NCI-H446 treated with DMSO at 0.1 percent for 48 hours (cell line): ENCODE measurements at places on chromosomes 3 and 15.

DNA sequence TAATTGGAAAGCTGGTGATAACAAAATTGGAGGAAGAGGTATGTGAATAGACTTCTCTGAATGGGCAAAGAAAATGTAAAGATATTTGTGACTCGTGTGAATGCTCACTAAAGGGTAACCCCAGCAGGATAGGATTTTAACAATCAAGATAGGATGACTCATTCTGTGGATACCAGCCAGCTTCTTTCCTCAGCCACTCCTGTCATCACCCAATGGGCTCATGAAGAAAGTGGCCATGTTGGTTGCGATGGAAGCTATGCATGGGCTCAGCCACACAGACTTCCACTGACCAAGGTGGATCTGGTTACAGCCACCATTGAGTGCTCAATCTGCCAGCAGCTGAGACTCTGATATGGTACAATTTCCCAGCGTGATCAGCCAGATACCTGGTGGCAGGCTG is 40.9 kb downstream of the STRIT1 start:
- DNase-seq: no peak

DNA sequence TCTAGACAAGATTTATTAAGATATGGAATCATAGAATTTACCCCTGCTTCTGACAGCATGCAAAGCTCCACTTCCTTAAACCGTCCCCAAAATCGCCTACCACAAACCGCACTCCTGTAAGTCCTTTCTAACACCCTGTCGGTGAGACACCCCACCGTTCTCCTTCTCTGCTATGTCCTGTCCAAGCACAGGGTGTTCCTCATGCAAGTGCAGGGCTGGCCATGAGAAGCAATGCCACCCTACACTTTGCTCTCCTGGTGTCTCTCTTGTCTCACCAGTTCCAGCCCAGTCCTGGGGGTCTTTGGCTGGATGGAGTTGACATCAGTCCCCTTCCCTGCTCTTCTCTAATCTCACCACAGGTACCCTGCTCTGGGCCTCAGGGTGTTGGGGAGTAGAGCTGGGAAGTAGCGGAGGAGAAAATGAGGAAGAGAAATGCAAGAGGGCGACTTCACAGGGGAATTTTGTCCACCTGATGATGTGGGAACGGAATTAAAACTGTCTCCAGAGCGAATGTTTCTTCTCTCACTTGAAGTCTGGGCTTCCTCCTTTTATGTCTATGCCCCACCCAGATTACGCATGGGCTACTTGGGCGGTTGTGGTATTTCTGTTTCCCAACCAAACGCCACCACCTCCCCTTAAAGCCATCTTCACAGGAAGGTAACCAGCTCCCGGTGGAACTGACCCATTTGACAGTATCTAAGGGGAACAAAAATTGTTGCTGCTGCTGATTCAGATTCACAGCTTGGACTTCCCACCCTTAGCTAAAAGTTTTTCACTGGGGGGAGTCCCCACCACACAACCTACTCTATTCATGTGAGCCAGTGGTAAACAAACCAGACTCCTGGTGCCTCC is 49.9 kb downstream of the CASR start:
- DNase-seq: no peak

- no peak for DNase-seq
Measured at GRCh38 chr15:89646416-89647141, 8.7 kb downstream of the KIF7 start.

- no peak for DNase-seq
Measured at GRCh38 chr3:28677581-28677980, 329.0 kb upstream of the AZI2 start.

DNA sequence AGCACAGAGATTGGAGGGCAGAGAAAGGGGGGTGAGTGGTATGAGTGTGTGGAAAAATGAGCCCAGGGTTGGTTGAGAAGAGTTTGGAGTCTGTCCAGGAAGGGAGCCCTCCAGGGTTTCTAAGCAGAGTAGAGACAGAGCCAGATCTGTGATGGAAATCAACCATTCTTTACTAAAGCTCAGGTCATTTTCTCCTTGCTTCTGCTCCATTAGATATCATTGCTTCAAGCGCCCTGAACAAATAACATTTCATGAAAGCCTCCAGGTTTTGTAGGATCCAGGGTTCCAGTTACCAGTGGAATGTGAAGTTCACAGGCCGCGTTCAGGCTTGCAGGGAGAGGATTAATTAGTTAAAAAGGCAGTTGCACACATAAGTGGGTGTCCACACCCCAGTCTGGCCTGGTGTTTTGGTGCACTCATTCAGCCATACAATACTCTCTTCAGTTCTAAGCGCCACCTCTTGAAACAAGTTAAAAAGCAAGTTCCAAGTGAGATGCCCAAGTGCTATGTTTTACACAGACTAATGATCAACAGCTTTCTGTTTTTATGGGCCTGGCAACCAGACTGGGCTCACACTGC is 16.4 kb upstream of the BOC start:
- DNase-seq: peak; percentile 98

DNA sequence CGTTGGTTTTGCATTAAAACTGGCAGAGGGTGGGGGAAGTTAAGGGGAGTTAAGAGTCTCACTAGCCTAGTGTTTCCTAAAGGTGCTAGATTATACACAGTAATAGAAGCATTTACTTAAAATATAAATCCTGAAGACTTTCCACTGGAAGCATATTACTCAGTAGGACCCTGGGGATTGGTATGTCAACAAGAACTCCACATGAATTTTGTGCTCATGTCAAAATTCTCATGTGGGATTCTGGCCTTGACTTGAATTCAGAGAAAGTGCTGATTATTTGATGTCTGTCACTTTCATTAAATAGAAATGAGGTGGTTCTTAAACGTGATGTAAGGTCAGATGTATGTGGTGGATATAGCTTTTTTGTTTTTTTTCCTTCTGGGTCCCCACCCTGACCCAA is 997.2 kb downstream of the TUSC7 start:
- no peak for DNase-seq

DNA sequence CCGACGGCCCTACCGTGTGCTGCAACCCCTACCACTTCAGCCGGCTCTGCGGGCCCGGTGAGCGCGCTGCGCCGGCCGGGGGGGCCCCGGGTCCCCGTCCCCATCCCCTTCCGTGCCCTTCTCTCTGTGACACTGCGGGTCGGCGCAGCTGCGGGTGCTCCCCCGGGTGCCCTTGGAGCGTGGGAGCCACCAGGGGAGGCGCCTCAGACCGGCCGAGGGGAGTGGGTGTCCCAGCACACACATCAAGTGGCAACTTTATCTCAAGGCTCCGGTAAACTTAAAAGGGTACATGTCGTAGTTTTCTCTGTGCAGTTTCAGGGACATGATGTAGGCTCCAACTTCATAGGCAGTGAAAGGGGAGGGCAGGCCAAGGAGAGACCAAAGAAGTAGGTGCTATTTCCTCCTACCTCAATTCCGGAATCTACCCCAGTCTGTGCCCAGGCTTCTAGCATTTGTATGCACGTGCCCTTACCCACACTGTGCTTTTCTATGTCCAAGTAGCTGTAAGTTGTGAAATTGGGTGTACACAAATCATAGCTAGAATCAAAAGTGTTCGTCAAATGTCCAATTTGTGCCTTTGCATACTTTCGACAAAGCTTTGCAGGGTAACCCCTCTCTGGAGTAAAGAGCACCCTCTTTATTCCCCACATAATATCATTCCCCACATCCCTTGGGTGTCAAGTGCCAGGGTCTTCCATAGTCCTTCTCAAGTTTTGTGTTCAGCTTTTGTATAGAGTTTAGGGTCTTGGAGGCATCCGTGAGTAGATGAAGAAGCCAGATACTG is 2.2 kb downstream of the SMAD6 start:
- DNase-seq: no peak

GRCh38 chr3:196344663-196345062 is 6.5 kb upstream of the TM4SF19 start:
- DNase-seq: no peak

DNA sequence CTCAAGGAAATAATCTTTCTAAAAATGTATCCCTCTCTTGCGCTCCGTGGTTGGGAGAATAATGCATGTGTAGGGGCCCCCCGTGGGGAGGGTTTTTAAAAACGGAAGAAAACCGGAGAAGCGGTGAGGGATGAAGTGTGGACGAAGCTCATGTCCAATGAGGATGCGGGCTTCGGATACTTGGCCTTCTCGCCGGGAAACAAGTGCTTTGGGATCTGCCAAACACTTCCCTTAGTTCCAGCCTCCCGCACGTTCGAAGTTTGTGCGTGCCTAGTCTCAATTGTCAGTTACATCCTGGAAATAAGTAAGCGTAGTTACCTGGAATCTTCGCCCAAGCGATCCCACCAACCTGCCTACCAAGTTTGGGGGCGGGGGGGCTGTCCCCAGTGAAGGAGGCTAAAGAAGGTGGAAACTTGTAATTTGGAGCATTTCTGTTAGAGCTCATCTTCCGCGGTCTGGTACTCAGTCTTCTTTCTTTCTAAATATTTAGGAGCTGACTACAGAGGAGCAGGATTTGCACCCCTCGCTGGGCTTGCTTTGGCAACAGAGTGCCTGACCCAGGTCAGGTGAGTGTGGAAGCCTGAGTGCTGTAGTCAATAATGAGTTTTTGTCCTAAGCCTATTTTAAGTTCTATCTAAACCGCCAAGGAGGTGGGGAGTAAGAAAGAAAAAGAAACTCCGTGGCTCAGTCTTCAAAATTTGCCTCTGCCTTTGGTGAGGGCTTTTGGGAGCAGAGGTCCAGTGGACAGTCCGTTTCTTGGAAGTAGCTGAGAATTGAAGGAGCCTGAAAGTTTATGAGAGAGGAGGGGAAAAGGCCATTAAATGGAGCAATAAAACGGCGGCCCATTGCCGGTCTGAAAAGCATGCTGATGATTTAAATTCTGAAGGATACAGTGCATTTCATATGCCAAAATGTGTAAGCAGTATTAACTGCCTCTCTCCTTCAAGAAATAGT is 1.1 kb downstream of the ITPR1 start:
- no peak for DNase-seq

DNA sequence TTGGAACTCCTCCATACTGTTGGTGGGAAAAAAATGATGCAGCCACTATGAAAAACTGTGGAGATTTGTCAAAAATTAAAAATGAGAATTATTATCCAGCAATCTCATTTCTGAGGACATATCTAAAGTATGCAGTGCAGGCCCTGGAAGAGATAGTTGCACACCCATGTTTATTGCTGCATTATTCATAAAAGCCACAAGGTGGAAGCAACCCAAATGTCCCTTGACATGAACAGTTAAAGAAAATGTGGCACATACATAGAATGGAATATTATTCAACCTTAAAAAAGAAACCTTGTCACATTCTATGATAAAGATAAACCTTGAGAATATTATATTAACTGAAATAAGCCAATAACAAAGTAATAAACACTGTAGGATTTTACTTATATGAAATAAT is 80.9 kb upstream of the ARHGEF26 start:
- DNase-seq: no peak

- no peak for DNase-seq
Measured at GRCh38 chr3:114427285-114428043, 133.6 kb downstream of the TIGIT start.

GRCh38 chr15:60928970-60929369 is 300.1 kb downstream of the RORA start:
- no peak for DNase-seq

DNA sequence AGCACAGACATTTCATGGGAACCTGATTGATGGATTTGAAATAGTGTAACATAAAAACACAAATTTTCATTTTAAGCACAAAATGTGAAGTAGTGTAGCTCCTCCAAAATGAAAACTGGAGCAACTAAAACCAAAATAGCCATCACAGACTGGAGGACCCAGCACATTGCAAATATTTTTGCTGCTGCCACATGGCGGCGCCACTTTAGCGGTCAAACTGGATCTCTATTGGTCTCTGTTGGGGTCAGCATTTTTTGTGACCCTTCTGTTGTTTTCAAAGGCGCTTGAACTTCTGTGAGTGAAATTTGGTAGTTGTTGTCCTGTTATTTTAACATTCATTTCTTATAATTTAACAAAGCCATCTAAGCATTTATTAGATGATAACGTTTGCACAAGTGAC is 259.9 kb downstream of the IL20RB start:
- DNase-seq: no peak

DNA sequence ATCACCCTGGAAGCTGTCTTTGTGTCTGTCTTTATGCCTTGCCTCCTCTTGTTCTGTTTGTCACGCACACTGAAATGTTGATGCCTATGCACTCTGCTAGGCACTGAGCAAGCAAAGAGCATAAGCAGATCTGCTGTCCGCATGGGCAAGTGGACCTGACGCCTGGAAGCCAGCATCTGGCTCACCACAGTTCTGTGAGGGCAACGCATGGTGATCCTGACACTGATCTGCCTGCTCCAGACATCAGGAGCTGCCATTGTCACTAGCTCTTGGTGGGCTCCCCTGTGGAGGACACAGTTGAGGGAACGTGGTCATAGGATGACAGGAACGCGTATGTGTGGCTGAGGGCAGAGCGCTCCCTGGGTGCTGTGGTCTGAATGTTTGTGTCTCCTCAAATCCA is 234.6 kb downstream of the ADAMTS17 start:
- DNase-seq: no peak

GRCh38 chr3:181327349-181327748 is 337.8 kb upstream of the DNAJC19 start:
- DNase-seq: no peak
